ENCODE measurements at places on chromosomes 5 and 9.

DNA sequence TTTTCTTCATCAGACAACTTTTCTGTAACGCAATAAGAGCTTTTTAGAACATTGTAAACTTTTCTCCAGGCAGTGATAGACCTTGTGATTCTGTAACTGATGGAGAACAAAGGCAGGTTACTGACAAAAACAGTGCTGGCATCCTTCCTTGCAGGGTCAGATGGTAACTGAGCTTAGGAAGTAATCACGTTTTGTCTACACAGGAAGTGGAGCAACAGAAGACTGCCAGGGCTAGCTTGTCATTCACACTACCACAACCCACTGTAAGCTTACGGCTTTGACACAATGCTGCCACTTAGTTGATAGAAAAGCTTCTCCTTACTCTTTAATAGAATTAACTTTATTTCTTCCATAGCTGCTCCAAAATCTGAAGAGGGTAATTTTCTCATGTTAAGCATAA, 46.8 kb downstream of the FBN2 start:
- DNase-seq: no peak

- DNase-seq: no peak
These were observed 49.5 kb downstream of the SEMA4D start for GRCh38 chr9:89448381-89448780.

- no peak for DNase-seq
These were observed 18.7 kb upstream of the CARNMT1 start for GRCh38 chr9:75046725-75047345.

GRCh38 chr5:93304456-93305250, 276.4 kb downstream of the NR2F1-AS1 start:
- DNase-seq: no peak

Data from CD4-positive, alpha-beta T cell treated with Interferon alpha-2 for 1 hour (primary cell).